Suppressor macrophage treated with lipopolysaccharide for 1 hour (primary cell): ENCODE measurements at places on chromosomes 1 and 21.

- peak; percentile 43 for DNase-seq
These were observed 123.3 kb upstream of the SLC45A1 start for GRCh38 chr1:8194481-8195227.

DNA sequence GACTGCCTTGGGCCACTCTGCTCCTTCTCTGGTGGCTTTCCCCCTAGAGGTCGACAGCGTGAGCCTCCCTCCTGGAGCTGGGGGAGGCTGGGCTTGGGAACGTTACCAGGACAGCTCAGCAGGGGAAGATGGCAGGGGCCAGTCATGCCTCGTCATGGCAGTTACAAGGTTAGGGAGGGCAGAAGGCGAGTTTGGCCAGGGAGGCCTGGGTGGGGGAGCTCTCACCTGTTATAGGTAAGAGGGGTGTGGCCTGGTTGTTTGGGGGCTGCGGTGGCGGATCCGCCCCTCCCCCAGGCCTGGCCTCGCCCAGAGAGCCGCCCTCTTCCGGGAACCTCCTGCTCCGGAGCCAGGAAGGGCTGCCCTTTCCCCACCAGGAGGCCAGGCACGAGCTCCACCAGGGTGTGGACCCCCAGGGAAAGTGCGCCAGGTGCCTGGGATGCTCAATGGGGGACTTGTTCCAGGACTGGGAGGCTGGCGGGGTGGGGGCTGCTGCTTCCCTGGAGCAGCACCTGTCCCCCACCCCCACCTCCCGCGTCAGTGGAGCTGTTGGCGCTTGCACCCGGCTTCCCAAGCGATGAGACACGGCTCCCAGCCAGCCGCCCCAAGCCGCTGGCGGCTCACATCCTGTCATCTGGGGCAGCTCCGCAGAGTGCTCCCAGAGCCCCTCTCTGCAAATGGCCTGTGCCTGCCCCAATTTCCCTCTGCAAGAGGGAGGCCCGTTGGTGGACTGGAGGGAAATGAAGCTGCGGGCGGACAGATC is 23.6 kb upstream of the PKP1 start:
- DNase-seq, result no peak

DNA sequence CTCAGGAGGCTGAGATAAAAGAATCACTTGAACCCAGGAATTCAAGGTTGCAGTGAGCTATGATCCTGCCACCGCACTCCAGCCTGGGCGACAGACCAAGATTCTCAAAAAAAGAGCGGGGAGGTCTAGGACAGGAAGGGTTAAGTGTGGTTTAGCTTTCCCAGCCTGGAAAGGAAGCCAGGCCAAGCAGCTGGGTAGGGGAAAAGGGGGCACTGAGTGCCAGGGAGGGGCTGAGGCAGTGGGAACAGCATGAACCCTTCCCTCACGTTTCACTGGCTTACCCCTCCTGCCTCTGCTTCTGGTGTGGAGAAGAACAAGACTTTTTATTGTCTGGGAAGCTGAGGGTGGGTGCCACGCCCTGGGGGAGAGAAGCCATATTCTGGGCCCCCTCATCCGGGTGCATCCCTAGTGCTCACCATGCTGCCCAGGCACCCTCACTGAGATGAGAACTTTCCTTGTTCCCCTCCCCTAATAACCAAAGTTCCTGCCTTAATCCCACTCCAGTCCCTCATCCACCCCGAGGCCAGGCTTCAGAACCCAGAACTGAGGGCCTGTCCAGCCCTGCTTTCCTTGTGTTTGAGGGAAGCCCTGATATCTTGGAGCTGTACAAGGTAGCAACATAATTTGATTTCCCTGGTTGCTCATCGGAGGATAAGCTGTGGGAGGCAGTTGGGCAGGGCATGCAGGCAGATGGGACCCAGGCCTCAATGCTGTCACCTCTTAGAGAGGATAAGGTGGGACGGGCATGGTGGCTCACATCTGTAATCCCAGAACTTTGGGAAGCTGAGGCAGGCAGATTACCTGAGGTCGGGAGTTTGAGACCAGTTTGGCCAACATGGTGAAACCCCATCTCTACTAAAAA is 2.0 kb upstream of the LMNA start:
- DNase-seq, result no peak

DNA sequence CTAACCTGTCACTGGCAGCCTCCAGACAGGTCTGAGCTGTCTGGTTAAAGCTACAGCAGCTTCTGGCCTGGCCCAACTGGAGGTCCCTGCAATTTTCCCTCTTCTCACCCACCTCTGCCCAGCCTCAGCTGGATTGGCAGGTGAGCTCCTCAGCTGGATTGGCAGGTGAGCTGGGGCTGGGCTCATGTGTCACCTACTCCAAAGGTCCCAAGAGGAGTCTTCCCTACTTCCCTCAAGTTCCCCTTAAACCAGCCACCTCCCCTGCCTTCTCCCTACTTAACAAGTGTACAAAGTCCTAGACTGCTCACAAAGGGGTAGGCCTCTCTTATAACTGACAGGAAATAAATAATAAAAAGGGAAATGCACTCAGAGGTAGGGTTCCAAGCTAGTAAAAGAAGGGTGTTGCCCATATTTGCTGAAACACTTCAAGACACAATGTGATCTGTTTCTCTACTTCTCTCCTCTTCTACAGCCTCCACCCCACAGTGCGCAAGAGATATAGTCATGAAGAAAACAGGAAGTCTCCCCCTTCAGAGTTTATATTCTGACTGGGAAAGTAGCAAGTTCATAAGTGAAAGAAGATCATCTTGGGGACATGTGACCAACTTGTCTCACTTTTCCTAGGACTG is at the start of gene GPA33:
TSS of gene GPA33 (minus strand) at position 64 of the 629 bp plus-strand sequence. CDS start 90 bp downstream, outside the sequence.
- DNase-seq, result peak; percentile 80

GRCh38 chr1:74038042-74038441 is 159.9 kb downstream of the LRRIQ3 start:
- no peak for DNase-seq

DNA sequence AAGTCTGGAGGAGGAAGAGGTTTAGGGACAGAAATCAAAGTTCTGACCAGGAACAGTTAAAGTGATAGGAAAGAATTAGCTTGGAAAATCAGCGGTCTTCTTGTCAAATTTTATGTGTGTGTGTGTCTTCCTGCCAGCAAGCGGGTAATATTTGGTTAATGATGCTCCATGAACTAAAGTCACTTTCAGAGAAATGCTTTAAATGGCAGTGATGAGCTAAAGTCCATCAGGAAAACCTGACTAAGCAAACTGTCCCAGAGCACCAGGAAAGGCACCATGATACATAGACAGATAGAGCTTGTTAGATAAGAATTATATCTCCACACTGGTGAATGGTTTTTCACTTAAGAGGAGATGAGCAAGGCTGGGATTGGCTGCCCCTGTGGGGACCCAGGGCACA is 10.0 kb upstream of the CDC14A start:
- DNase-seq, result no peak

DNA sequence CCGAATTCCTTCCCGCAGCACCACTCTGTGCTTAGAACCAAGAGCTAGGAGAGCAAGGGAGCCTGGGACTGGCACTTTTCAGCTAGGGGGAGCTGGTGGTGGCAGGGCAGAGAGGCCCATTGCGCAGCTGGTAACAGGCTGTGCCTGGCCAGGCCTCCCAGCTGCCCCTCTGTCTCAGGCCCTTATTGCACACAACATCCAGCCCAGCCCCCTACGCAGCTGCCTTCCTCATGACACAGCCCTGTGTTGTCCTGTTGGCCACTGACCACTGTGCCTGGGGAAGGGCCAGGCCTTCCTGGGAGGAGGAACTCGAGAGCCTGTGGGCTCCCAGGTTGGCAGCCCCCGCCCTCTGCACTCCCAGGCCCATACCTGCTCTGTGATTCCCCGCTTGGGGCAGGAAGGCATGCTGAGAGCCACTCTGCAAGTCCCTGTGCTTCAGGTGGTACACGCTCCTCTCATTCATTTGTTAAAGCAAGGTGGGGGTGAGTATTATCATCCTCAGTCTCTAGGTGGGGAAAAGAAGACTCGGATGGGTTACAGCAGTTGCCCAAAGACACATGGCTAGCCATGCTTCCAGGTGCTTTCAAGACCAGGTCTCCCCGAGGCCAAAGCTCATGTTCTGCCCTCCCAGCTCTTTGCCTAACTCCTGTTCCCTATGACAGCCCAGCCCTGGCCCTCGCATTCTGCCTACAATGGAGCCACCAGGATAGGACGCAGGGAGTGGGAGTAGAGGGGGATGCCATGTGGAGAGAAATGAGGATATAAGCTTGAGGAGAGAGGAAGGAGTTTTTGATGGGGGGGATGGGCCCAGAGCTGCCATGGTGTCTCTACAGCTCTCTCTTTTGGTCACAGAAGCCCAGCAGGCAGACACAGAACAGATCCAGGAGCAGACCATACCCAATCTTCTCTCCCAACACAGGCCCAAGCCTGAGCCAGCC is 81.8 kb downstream of the TMEM53 start:
- peak; percentile 15 for DNase-seq

DNA sequence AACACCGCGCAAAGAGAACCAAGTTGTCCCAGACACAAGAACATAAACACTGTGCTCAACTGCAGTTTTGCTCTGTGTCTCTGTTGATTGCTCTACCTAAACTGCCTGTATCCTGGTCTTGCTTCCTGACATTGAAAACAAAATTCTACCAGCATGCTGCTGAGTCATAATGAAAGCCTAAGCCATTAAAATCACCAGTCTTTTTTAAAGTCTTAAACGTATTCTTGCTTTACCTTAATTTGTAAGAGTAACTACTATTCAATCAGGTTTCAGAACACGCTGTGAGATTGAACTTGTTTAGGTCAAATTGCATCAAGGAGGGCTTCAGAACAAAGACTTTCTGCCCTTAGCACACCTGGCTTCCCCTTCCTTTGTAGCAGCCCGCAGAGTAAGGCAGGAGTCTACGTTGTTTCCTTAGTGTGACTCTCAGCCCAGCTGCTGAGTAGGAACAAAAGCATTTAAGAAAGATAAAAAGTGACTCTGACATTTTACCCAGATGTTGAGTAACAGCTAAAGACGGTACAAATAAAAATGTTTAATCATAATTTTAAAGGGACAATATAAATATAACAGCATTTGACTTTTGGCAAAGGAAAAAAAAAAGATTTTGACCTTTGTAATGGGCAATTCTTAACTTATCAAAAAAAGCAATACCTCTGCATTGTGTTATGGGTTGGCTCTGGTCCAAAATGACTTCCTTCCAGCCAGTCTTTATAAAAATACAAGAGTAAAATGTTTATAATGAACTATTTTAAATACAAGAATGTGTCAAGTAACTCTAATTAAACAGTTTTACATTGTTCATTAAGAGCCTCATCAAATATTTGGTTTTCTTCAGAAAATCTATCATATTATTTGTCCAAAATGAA is 186.9 kb upstream of the ADGRL4 start:
- no peak for DNase-seq

GRCh38 chr1:160781914-160782689 is 13.9 kb upstream of the LY9 start:
- DNase-seq, result peak; percentile 60

- no peak for DNase-seq
These were observed 44.9 kb upstream of the EFHD2 start for GRCh38 chr1:15364740-15365139.

DNA sequence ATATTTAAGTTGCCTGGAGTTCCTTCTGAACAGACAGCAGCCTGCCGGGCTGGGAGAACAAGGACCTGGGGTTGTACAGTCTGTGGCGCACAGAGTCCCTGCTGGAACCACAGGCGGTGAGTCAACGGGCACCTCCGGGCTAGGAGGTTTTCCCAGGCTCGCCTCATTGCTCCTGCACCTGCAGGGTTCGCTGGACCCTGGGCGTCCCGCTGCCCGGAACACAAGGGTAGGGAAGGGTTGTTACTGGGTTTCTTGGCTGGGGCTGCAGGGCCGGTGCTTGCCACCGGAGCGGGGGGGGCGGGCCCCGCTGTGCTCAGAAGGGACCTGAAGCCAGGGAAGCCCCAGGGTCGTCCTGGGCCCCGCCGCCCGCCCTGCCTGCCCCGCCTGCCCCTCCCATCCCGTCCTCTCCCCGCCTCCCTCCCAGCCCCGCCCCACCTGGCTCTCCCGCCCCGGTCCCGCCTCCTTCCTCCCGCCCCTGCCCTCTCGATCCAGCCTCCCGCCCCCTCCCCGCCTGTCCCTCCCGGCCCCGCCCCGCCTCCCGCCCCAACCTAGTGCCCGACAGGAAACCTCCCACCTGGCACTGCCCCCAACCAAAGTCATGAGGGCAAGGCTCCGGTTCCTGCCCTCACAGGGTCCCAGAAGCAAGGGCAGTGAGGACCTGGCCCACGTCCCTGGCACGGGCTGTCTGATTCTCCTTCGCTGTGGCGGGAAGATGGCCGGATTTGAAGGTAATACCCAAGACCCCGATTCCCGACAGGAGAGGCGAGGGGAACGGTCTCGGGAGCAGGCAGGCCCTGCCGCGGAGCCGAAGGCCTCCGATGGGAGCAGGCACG is 6.8 kb downstream of the JMJD4 start:
- DNase-seq, result no peak

GRCh38 chr1:103529746-103530145 is 4.2 kb downstream of the RNPC3 start:
- peak; percentile 7 for DNase-seq
